ENCODE measurements at places on chromosomes 7 and 10.

- no peak for DNase-seq
Observed at GRCh38 chr10:92830478-92831389, 17.6 kb upstream of the EXOC6 start.

DNA sequence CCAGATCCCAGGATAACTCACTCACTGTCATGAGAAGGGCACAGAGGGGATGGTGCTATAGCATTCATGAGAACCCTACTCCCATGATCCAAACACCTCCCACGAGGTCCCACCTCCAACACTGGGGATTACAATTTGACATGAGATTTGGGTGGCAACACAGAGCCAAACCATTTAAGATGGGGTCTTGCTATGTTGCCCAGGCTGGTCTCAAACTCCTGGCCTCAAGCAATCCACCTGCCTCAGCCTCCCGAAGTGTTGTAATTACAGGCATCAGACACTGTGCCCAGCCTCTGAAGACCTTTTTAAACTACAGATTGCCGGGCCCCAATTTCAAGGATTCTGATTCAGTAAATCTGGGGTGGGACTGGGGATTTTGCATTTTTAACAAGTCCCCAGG lies 98.5 kb downstream of the BAMBI start:
- no peak for DNase-seq

DNA sequence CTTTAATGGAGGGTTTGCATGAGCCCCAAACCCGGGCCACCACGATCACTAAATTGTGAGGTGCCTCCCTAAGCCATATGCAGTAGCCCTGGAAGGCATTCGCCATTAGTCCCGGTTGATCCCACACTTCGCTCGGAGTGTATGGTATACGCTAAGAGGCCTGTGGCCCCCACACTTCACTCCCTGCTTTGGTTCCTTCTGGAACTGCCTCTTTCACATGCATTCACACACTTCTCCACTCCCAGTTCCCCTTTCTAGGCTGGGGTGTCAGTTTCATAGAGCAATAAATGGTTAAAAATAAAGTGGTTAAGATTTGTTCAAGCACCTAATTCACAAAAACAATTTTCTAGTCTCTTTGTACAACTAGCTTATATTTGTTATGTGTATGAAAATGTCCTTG lies 212.1 kb upstream of the KCND2 start:
- DNase-seq = no peak

GRCh38 chr7:122803323-122803722 lies 82.9 kb downstream of the CADPS2 start:
- no peak for DNase-seq

- DNase-seq = no peak
Observed at GRCh38 chr7:16417906-16418305, 3.4 kb downstream of the CRPPA start.

DNA sequence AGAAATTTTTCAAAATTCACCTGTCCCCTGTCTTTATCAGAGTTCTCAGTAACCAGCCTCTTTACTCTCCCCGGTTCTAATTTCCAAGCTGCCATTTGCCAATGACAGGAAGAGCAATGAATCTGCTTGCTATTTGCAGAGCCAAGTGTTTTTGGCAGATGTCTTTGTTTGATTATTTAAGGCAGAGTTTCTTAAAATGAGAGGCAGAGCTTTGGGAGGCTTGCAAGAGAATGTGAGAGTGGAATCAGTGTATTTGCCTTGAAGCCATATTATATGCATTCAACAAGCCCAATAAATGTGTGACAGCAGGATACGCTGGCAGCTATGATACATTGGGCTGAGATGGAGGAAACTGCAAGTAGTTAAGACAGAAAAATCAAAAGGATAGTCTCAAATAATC lies 196.5 kb downstream of the PHF14 start:
- no peak for DNase-seq

DNA sequence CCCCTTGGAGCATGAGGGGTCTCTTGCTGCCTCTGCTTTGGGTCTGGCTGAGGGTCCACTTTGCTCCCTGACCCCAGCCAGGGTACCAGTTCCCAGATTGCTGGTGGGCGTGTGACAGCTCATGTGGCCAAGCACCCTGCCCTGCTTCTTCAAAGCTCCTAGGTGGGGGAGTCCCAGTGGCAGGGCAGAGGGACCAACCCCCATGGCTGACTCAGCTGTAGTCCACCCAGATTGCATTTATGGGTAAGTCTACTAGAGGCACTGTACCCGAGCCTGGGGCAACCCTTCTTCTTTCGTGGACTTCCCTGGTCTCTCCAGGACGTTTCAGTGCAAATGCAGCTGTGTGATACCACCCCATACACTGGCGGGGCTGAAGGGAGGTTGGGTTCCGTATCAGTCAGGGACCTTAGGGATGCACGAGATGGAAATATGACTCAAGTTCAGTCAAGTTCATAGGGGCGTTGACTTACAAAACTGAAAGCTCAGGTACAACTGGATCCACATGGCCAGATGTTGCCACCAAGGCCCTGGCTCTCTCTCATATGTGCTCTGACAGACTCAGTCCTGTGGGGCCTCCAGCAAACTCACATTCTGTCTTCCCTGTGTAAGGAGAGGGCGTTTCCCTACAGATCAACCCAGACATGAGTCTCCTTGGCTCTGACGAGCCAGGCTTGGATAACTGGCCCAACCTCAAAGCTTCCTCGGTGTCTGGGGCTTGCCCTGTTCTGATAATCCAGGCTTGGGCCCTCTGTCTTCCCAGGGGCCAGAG lies 13.6 kb downstream of the PTPRE start:
- DNase-seq = no peak

GRCh38 chr7:12896316-12896715 lies 208.9 kb downstream of the ARL4A start:
- DNase-seq = no peak

- no peak for DNase-seq
Observed at GRCh38 chr7:114102996-114103395, 184.2 kb upstream of the PPP1R3A start.

DNA sequence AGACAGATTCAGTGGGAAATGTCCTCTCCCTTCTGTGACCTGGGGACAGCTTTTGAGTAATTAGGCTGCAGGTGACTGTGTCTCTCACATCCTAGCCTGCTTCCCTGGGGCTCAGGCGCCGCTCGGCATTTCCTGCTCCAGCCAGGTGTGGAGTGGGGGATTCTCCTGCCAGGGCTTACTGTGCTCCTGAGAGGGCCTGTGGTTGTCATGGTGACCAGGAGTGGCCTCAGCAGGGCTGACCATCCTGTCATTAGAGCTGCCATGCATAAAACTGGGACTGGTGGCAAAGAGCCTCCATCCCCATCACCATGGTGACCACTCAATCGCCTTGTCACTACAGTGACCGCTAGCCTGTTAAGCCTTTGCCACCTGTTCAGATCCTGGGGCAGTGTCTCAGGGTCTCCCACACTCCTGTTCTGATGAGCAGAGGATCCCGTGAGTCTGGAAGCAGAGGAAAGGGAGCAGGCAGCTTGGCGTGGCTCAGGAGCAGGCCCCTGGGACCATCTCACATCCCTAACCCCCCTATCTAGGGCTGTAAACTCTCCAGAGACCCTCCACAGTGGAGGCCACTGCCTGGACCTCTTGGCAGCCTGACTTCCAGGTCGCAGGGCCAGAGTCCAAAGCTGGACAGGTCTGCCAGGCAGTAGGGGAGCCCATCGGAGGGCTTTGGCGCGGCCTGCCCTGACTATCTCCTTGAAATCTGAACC lies at the start of gene GCK:
GCK (minus strand) TSS at position 154 of the 707 bp plus-strand sequence. CDS start 486 bp downstream, outside the sequence.
- no peak for DNase-seq

- no peak for DNase-seq
Observed at GRCh38 chr7:114088470-114088940, 169.7 kb upstream of the PPP1R3A start.

- DNase-seq = no peak
Observed at GRCh38 chr7:22569586-22570321, 69.8 kb upstream of the STEAP1B start.

DNA sequence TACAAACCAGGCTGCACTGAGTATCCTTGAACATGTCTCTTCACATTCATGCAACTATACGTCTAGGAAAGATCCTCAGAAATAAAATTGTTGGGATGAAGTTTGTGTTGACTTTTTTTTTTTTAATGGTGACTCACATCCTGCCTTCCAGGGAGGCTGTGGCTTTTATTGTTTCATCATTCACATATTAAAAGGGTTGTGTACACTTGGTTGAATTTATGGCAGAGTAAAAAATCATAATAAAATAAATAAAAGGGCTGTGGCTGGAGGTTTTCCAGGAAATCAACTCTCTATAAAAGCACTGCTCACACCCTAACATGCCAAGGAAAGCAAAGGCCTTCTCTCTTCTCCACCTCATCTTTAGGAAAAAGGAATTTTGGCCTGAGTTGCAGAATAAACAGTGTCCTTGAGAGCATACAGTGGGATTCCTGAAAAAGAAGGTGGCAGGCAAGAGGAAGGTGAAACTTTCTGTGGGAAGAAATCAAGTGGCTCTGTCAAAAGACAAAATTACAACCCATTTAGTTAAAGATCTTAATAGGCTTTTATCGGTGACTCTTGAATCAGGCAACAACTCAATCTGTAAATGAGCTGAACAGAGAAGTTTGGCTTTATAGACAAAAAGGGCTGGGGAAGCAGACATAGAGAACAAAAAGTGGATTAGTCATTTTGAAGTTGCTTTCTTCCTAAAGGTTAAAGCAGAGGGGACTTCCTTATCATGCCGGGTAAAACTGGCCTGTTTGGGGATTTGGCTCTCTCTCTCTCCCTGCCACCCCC lies 41.6 kb upstream of the FHIP2A start:
- DNase-seq = no peak

DNA sequence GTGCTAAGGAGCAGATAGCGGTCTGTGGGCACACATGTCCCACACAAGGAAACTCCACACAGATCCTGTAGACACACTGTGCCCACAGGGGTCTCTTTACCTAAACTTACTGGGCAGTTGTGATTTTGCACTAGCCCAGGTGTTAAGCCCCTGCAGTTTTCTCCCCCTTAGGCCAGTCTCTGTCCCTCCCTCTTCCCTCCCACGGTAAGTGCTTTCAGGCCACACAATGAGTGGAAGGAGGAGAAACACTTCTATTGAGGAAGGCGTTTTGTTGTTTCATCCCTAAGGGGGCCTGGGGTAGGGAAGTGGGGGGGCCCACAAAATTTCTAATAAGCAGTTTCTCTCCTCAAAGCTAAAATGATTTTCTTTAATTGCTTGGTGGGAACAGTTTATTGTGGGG lies 51.4 kb downstream of the FBXW4 start:
- no peak for DNase-seq

DNA sequence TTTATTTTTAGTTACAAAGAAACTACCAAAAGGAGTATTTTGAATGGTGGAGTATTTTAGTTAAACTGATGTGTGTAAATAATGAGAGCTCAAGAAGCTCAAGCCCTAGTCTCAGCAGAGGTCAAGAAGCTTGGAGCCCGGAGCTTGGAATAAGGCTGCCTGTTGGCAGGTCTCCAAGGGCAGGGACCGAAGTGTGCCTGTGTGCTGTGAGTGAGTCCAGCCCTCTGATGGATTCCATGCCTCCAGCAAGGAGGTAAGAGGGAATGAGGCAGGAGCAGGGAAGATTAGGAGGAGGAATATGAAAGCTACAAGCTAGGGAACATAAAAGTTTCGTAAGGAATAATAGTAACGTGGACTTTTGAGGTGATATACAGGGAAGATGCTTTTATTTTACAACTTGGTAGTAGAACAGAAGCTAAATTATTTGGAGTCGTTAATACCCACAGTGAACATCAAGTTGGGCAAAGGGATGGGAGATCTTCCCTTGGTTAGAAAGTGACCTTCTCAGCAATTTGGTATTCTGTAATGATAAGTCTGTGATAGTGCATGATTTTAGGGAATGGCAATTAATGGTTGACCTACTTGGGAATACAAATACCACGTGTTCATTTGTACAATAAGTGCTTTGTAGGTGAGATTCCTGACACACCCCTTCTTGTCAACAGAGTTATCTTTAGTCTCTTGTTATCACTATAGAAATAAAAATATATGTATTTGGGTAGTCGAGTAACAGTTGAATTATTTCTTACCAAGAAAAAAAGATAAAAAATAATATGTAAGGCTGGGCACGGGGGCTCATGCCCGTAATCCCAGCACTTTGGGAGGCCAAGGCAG lies 4.6 kb downstream of the SEC23IP start:
- no peak for DNase-seq

DNA sequence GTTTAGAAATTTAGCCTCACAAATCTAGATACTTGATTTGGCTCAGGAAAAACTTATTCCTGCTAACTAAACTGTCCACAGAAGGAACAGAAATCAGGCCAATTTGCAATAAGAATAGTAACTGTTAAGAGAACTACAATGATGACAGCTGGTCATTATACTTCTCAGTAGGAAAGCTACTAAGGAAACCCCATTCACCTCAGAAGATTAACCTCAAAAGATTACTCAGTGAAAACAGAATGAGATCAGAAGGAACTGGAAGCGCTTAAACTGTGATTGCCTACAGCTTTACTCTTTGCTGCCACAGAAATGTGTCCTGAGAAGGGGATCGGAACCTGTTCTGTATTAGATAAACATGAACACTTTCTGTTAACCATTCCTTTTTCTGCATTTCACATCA lies 24.3 kb upstream of the DNAJB12 start:
- no peak for DNase-seq

- no peak for DNase-seq
Observed at GRCh38 chr10:5951721-5952407, 25.5 kb downstream of the IL15RA start.

DNA sequence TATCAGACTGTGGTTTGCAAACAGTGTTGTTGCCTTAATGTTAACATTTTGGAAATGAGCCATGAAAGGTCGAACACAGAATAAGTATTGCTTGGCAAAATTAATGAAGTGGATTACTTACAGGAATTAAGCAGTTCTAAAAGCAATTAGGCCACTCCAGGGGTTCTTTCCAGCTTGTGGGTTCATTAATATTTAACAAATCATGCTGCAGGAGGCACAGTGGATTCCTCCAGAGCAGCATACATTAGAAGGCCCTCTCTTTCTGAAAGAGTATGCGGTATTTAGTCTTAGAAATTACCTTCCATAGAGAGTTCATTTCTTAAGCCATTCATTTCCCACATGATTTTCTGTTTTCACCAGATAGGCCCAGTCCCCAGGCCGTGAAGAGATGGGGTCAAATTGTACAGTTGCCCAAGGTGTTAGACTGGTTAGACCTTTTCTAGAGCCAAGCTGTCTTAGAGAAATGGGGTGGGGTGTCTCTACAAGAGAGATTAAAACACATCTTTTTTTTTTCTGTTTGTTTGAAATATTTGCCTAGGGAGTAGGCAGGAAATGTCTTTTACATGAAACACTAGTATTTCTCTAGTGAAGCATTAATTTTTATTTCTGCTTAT lies 40.0 kb upstream of the AGR3 start:
- no peak for DNase-seq

DNA sequence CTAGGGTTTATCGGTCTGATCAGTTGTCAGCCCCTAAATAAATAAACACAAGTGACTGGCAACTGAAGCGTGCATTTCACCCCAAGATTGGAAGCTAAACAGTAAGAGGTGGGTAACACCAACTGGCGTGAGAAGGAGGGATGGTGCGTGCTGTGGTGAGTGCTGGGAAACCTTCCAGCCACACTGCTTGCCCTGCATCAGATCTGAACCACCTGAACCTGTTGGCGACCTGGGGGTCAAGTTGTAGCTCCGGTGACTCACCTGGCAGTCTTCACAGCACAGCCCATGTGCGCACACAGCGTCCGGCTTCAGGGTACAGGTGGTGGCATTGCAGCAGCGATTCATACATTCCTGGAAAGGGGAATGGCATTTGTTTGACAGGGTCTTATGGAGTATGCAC lies 170.1 kb downstream of the FANK1 start:
- DNase-seq = no peak
